ENCODE measurements at places on chromosomes 5 and 9. TPM values are rescaled to one million over a fixed set of nuclear protein-coding genes. Genes with fewer than 3 reads are reported as not detected.

DNA sequence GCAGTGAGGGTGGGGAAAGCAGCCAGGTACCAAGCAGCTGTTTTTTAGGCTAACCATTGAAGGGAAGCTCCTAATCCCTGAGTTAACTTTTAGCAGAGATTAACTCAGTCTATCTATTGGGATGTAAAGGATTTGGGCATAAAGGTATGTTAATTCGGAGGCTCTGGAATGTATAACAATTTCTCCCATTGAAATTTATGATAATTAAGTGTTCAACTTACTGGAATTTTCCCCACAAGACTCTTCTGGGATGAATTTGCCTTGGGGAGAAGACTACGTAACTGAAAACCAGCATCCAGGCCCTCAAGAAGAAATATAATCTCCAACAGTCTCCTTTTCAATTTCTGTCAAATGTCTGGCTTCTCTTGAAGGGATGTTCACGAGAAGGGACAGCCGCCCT, 23.6 kb downstream of the ZFP62 start:
- H3K4me1 ChIP-seq: peaks cover 24% of the 10 kb centered on the region
- H3K27me3 ChIP-seq: no peaks in the 10 kb centered on the region
- no peak overlapping the region for H3K4me3 ChIP-seq
- peaks cover 20% of the 10 kb centered on the region for H3K36me3 ChIP-seq

SEMA5A gene
- total RNA-seq: not detected

TRIM14 gene
- 45.2 TPM for total RNA-seq

GRCh38 chr5:78005021-78005785, 229.1 kb upstream of the TBCA start:
- H3K4me1 ChIP-seq: no peaks in the 10 kb centered on the region
- no peak overlapping the region for H3K27ac ChIP-seq
- no peaks in the 10 kb centered on the region for H3K27me3 ChIP-seq
- no peak overlapping the region for H3K4me3 ChIP-seq

DNA sequence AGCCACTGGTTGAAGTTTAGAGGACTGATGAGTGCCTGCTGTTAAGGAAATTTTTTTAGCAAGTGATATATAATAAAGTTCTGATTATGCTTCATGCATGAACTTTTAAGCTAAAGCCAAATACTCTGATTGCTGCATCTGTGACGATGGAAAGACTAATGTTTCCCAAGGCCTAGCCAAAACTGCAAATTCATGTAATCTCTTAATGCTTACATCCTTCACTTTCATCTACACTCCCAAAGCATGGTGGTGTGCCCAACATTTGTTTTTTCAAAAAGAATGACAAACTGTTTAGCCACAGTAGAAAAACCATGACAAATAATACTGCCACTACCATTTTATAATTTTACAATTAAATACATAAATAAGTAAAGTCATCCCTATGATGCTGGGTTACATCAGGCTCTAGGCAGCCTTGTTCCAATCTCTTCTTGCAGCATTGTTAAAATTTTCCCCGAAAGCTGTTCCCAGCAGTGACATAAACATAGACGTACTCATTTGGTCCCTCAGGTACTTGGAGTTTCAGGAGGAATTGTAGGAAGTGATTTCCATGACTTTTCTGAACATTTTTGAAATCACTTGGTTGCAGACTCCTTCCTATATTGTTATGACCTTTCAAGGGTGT, 625.3 kb upstream of the DMAC1 start:
- no peaks in the 10 kb centered on the region for H3K27me3 ChIP-seq
- H3K36me3 ChIP-seq: peaks cover 6% of the 10 kb centered on the region
- H3K4me1 ChIP-seq: peaks cover 30% of the 10 kb centered on the region
- DNase-seq: no peak
- H3K27ac ChIP-seq: no peak overlapping the region

NSD1 gene
- 64.0 TPM for total RNA-seq

DNA sequence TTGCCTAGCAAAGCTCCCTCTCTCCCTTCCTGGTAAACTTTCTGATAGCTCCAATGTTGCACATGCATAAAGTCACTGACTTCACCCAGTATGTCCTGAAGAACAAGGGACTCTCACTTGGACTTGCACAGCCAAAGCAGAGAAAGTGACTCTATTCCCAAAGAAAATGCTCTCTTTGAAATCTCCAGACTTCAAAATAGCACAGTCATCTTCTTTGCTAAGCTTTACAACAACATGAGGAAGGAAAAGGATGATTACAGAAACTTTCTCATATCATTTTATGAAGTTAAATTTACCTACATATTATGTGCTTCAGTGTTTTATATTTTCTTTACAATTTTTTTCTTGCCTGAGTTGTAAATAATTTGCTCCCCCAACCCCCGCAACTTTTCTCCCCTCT, 264.6 kb downstream of the PJA2 start:
- DNase-seq: no peak
- no peak overlapping the region for H3K27ac ChIP-seq
- H3K27me3 ChIP-seq: no peaks in the 10 kb centered on the region
- no peaks in the 10 kb centered on the region for H3K36me3 ChIP-seq

DNA sequence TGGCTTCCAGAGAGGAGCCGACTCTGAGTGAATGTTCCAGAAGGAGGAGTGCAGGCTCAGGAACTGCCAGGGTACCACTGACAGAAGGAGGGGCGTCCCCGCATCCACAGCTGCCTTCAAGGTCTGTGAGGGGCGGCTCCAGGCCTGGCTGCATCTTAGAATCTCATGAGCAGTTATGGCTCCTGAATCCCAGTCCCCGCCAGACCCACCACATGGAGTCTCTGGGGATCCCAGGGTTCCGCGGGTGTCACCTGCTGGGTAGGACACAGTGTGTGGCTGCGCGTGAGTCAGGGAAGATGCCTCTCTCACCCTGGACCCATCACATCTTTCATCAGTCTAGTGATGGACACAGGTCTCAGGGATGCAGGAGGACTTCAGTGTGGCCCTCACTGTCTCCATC, 79.2 kb downstream of the COL5A1 start:
- no peak overlapping the region for H3K4me3 ChIP-seq
- no peak overlapping the region for H3K27ac ChIP-seq
- H3K4me1 ChIP-seq: peaks cover 6% of the 10 kb centered on the region
- H3K36me3 ChIP-seq: no peaks in the 10 kb centered on the region
- no peak for DNase-seq
- H3K27me3 ChIP-seq: peaks cover 15% of the 10 kb centered on the region

GRCh38 chr5:12357626-12358025, 453.4 kb upstream of the CTNND2 start:
- H3K27me3 ChIP-seq: no peaks in the 10 kb centered on the region
- no peak overlapping the region for H3K27ac ChIP-seq
- H3K4me3 ChIP-seq: no peak overlapping the region

DNA sequence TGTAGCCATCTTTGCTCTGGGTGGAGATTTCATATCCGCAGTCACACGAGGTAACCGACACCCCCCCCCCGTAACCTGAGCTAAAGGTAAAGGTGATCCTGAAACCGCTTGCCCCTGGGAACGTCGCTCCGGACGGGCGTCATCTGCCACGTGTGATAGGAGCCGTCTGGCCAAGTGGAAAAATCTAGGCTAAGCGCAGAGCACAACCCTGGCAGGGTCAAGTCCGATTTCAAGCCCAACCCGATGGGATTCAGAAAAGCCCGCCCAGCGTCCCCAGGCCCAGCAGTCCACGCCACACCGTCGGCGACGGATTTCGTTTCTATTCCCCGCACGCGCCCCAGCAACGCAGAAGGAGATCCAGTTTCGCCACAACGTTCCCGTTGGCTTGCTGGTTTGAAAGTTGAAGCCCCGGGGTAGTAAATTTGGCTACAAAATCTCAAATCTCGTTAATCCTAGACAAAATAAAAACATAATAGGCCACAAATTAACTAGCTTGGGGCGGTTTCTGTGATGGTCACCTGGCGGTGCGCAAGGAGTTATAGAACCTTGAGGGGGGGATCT, 32.4 kb upstream of the NFIB start:
- H3K4me1 ChIP-seq: peaks cover 19% of the 10 kb centered on the region
- no peak overlapping the region for H3K27ac ChIP-seq
- DNase-seq: no peak
- no peaks in the 10 kb centered on the region for H3K36me3 ChIP-seq

GRCh38 chr9:30075451-30076199, 2308.8 kb upstream of the ACO1 start:
- peaks cover 8% of the 10 kb centered on the region for H3K4me1 ChIP-seq
- H3K27ac ChIP-seq: peak overlapping the region; percentile 66
- H3K36me3 ChIP-seq: no peaks in the 10 kb centered on the region
- H3K4me3 ChIP-seq: no peak overlapping the region
- DNase-seq: peak; percentile 59

GRCh38 chr9:95150903-95151302, 166.6 kb downstream of the FANCC start:
- no peak for DNase-seq
- no peaks in the 10 kb centered on the region for H3K27me3 ChIP-seq
- H3K27ac ChIP-seq: no peak overlapping the region

All from activated naive CD8-positive, alpha-beta T cell treated with anti-CD3 and anti-CD28 coated beads for 36 hours (primary cell).